ENCODE measurements at places on chromosomes 1 and 21.

- no peak for DNase-seq
These were observed 33.5 kb downstream of the IQGAP3 start for GRCh38 chr1:156538711-156539440.

DNA sequence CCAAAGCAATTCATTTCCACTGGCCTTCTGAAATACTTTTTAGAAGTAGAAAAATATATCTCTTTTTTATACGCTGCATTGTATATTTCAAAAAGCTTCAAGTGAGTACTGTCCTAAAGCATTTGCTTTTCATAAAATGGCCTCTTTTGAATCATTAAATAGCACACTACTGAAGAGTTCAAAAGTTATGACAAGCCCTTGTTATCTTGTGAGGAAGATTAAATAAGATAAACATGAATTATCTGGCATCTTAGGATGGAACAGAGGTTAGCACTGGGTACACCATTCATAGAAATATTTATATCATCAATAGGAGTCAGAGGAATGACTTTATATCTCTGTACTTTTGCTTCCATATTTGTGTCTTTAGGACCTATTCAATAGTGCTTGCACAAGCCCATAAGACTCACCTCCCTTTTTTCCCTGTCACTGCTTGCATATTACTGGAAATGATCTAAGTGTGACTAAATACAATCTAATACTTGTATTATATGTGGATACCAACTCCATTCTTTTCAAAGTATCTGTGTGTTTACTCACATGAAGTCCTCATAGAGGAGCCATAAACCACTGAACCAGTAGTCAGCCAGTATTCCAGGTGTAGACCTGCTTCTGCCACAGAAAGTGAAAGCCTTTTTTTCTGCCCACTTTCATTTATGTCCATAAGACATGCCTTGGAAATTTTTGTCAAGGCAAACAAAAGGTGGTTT lies 274.2 kb upstream of the C1orf105 start:
- no peak for DNase-seq

- no peak for DNase-seq
These were observed 301.7 kb upstream of the VAMP3 start for GRCh38 chr1:7469255-7469938.

DNA sequence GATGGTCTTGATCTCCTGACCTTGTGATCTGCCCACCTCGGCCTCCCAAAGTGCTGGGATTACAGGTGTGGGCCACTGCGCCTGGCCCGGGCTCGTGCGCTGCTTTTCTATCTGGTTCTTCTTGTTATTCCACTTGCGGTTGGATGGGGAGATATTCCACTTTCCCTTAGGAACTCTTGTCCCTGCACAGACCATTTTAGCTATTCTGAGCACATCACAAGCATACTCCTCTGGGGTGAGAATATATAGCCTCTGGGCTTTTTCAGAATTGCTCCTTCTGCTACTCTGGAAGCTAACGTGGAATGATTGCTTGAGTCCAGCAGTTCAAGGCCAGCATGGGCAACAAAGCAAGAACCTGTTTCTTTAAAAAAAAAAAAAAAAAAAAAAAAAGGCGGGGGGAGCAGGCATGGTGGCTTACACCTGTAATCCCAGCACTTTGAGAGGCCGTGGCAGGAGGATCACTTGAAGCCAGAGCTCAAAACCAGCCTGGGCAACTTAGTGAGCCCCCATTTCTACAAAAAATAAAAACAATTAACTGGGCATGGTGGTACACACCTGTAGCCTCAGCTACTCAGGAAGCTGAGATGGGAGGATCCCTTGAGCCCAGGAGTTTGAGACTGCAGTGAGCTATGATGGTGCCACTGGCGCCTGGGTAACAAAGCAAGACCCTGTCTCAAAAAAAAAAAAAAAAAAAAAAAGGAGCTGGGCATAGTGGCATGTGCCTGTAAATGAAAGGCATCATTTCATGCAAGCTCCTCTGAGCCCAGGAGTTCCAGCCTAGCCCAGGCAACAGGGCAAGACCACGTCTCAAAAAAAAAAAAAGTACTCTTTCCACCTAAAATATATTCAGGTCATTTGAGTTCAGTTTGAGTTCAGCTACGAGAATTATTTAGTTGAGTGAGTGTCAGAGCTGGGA lies 11.8 kb upstream of the PGD start:
- no peak for DNase-seq

DNA sequence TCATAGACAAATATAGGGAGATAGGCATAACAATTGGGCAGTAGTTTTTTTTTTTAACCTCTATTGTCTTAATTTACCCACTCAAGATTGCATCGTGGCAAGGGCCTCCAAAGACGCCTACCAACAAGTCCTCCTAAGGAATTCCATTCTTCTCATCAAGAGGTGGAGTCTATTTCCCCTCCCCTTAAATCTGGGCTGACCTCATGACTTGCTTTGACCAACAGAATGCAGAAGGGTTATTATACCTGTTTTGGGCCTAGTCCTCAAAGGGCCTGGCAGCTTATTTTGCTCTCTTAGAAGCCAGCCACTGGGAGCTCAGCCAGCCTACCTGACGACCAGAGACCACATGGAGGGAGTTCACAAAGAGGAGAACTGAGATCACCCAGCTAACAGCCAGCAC lies 92.3 kb downstream of the COQ8A start:
- DNase-seq = no peak

DNA sequence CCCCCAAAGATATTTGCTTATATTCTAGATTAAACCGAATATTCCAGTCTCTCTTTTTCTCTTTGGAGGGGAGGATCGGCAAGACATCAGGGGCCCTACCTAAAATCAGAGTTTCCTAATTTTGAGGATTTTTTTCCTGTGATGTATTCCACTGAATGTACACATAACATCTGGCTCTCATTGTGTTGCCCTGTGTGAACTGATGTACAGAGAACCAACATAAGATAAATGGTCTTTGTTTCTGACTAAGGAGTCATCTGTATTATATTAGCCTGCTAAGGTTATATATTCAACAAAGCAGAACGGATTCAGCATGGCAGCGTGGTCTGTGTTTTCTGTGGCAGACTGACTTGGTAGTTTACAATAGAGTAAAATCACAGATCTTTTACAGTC lies 114.8 kb upstream of the NCAM2 start:
- DNase-seq = no peak

DNA sequence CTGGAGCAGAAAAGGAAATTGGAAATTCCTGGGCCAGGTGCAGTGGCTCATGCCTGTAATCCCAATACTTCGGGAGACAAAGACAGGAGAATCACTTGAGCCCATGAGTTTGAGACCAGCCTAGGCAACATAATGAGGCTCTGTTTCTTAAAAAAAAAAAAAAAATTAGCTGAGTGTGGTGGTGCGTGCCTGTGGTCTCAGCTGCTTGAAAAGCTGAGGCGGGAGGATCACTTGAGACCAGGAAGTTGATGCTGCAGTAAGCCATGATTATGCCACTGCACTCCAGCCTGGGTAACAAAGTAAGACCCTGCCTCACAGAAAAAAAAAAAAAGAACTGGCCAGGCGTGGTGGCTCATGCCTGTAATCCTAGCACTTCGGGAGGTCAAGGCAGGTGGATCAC lies 56.7 kb downstream of the SRSF11 start:
- DNase-seq = no peak

GRCh38 chr1:28326984-28327383 lies 1.9 kb upstream of the MED18 start:
- no peak for DNase-seq

DNA sequence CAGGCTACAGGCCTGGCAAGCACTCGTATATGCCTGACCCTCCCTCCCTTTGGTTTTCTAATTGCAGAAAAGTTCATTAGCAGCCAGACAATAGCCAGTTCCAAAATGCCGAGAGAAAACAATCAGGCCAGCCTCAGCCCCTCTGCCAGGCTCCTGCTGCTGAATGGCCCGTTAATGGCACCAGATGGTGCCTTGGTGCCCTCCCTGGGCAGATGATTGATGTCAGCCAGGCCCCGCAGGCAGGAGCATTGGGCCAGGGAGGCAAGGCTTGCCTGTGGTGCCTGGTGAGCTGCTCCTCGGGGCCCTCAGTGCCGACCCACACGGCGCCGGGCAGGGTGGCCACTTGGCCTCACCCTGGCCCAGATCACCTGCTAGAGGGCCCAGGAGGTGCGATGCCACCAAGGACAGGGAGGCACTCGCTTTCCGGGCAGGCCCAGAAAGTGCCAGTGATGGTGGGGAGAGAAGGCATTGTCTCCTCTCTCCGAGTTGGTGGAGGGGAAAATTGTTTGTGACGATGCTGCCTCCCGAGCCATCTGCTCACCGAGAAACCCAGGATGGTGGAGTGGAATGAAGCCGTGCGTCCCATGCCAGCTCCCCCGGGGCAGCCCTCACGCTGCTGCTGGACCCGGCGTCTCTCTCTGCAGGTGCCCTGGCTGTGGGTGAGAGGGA lies 28.1 kb downstream of the QSOX1 start:
- no peak for DNase-seq

DNA sequence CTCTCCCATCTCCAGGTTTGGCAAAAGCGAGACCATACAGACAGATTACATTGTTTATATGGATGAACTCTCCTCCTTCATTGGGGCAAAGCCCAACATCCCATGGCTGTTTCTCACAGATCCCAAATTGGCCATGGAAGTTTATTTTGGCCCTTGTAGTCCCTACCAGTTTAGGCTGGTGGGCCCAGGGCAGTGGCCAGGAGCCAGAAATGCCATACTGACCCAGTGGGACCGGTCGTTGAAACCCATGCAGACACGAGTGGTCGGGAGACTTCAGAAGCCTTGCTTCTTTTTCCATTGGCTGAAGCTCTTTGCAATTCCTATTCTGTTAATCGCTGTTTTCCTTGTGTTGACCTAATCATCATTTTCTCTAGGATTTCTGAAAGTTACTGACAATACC lies 26.4 kb downstream of the FMO3 start:
- no peak for DNase-seq

DNA sequence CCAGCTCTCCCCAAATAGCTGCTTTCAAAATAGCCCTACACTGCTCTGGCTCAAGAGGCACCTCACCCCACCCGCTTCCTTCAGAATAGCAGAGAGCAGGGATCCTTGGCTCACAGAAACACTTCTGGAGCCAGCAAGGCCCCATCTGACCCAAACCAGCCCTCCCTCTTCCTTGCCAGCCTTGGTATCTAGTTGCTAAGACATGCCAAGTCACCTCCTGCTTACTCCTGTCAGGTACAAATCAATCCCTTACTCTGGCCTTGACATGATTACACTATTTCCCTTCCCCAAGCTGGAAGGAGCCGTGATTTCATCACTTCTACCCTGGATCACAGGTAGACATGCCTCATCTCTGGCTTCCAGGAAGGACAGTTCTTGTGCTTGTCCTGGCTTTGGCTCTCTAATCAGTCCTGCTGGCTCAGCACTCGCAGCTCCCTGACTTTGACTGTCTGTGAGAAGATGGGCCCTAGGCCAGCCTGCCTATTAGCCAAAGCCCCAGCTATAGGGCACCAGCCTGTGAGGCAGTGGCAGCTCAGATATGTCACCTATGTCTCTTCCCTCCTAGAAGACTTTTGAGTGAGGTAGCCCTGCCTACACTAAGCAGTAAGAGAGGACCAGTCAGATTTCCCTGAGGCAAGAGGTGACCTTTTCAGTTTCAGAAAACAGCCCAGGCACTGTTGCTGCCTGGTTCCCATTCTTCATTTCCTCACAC lies 8.9 kb upstream of the MUTYH start:
- DNase-seq = no peak

- peak; percentile 4 for DNase-seq
These were observed 867 bp downstream of the PTGFRN start for GRCh38 chr1:116910379-116911187.

GRCh38 chr1:202266061-202266765 lies 72.6 kb downstream of the LGR6 start:
- no peak for DNase-seq

DNA sequence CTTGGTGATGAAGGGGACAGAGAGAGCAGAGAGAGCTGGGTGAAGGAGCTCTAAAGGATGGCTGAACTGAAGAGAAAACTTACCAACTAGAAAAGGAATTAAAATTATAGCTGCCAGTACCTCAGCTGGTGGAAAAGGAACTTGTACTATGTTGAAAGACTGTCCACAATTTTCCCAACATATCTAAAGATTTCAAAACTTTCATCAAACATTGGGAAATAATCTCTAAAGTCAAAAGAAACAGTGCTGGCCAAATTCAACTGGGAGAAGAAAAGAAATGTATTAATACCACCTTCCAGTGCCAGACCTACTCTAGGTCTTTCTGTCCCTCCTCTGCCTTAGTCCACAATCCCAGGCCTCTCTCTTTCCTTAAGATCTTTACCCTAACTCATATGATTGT lies 6.1 kb downstream of the SMG5 start:
- DNase-seq = no peak

- no peak for DNase-seq
These were observed 226.3 kb upstream of the ADGRL4 start for GRCh38 chr1:79232818-79233217.

DNA sequence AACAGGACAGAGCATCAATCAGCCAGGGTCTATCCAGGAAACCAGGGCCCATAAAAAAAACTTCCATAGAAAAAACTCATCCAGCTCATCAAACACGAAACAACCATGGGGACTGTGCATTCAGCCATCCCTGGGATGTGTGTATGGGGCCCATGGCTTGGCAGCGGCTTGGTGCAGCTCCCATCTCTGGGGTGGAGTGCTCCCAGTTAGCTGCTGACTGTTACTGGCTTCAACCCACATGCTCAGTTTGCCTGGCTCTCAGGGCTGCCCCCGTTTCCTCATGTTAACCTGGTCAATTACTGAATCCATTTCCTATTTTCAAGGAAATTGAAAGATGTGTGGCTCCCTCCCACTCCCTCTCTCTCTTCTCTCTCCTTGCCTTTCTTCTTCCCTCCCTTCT lies 37.3 kb upstream of the STUM start:
- DNase-seq = no peak

Data from activated CD8-positive, alpha-beta memory T cell treated with anti-CD3 and anti-CD28 coated beads for 4 hours (primary cell).